RWPE2 (cell line): ENCODE measurements at places on chromosomes 2 and 18.

DNA sequence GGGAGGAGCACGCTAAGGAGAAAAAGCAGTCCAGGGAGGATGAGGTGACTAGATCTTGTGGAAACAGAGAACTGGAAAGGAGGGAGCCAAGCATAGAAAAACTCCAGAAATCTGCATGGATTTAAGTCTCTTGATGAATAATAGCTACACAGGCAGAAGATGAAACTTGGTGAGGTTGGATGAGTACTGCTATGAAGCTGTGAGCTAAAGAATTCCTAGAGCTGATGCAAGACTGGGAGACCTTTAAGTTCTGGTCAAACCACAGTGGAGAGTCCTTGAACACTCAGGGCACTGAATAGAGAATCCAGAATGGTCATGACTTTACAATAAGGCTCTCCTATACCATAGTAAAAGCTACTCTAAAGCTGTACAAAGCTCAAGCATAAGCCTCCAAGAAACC lies 18.4 kb upstream of the PIEZO2 start:
- no peak for DNase-seq

GRCh38 chr2:102618452-102619413 lies 620 bp upstream of the SLC9A2 start:
- DNase-seq, result no peak

DNA sequence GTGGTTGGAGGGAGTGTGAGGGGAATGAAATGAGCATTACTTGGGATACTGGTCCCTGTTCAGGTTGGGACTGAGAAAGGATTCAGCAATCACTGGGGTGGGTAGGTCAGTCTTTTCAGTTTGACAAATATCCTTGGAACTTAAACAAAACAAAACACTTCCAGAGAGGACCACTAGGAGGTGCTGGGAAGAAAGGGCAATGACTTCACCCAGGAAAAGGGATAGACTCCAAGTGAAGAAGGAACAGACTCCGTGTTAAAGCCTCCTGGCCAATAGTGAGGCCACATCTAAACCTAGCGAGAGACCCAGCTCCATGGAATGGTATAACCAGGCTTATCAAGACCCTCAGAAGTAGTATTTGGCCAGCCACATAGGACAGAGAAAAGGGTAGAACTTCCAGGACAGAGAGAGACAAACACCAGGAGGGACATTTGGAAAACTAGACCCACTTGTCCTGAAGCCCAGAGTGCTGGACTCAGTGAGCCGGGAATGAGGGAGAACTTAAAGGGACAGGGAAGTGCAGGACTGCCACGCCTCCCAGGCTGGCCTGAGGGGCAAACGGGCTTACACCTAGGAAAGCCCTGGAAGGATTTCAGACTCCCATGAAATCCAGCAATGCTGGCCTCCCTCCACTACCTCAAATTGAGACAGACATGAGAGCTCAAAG lies 19.6 kb upstream of the KCNG3 start:
- DNase-seq, result no peak

DNA sequence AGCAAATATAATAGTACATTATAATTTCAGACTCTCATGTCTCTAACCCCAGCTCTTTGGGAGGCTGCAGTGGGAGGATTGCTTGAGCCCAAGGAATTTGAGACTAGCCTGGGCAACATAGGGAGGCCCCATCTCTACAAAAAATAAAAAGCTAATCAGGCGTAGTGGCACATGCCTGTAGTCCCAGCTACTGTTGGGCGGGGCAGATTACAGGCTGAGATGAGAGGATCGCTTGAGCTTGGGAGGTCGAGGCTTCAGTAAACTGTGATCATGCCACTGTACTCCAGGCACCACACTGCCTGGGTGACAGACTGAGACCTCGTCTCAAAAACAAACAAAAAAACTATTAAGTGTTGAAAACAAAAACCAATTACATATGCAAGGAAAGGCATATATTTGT lies 123.0 kb upstream of the MYO3B start:
- no peak for DNase-seq

DNA sequence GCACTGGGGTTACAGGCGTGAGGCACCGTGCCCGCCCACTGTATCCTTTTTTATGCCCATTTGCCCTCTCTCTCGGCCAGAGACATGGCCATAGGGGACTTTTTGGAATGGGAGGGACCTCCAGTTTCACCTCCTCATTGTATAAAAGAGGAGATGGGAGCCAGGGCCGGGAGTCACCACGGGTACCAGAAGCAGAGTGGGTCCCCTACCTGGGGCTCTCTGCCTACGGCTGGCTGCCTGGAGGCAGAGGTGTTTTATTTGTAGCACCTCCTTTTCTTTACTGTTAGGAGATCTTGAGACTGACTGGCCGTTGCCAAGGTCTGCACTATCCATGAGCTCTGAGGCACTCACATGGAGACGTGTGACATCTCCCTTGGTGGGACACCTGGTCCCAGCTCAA lies 162.8 kb downstream of the LDLRAD4 start:
- no peak for DNase-seq

GRCh38 chr2:75518638-75519465 lies 41.9 kb downstream of the EVA1A start:
- no peak for DNase-seq

GRCh38 chr18:32010124-32010721 lies 8.4 kb upstream of the RNF125 start:
- DNase-seq, result no peak

- peak; percentile 99 for DNase-seq
Observed at GRCh38 chr2:120252225-120253020, at the start of gene RALB. Gene RALB, plus strand, starts transcription at chr2:120252852. Its CDS starts 25,813 bp downstream, at chr2:120278665.

DNA sequence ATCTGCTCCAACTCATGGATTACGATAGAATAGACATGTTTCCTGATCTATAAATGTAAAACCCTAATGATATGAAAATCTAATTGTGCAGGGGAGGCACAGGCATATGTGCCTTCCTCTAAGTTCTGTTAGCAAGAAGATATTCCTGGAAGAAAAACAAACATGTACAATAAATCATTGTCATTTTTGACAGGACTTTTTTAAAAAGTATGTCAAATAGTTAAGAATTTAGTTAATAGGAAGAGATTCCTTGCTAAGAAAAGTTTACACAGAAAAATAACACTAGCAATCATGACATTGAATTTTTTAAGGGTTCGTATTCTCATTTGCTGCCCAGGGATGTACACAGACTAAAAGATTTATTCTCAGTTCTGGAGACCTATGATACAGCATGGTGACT lies 15.3 kb upstream of the CREB1 start:
- no peak for DNase-seq

DNA sequence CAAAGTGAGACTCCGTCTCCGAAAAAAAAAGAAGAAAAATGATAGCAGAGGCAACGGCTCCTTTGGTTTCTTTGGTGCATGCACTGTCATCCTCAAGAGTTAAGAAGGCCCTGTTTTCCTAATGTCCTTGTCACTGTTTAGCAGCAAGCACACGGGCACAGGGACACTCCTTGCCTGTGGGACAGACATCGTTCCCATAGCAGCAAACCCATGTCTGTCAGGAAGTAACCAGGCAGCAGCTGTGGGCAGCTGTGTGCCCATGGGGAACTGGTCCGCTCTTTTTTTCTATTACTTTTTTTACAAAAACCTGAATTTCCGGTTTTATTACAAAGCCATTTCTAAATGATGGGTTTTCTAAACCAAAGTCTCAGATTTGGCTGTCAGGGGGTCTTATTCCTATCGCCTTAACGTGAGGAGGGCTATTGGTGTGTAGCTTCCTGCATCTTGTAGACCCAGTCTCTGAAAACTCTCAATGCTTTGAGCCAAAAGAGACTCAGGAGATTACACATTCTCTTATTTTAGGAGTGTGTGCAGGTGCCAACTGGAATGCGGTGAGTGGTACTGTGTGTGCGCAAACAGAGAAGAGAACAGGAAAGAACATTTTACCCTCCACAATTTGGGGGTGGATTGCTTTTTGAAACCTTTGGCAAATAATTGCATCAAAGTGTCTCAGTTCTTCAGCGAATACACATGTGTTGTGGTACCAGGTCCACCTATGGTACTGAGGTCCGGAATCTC lies 109.6 kb downstream of the COLEC12 start:
- DNase-seq, result no peak

DNA sequence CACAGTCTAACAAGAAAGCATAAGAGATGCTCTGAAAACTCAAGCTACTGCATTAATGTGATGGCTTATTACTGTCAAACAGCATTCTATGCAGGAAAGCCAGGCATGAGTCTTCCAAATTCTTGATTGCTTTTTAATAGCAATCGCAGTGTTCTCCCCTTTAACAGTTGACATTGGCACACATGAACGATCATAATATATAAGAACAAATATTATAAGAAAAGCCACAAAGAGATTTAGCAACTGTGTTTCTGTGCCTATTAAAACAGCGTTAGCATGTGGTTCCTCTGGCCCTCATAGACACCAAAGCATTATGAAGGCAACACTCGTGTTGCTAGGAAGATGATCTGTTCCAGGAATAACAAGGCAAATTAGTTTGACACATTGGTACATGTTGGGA lies 245.0 kb downstream of the ACKR3 start:
- no peak for DNase-seq

GRCh38 chr2:42906557-42907411 lies 114.4 kb upstream of the HAAO start:
- DNase-seq, result no peak
